CD4-positive, alpha-beta T cell treated with Interferon gamma for 1 hour (primary cell): ENCODE measurements at places on chromosomes 11 and 22.

GRCh38 chr11:117565709-117566108 is 231.3 kb downstream of the DSCAML1 start:
- DNase-seq = no peak

DNA sequence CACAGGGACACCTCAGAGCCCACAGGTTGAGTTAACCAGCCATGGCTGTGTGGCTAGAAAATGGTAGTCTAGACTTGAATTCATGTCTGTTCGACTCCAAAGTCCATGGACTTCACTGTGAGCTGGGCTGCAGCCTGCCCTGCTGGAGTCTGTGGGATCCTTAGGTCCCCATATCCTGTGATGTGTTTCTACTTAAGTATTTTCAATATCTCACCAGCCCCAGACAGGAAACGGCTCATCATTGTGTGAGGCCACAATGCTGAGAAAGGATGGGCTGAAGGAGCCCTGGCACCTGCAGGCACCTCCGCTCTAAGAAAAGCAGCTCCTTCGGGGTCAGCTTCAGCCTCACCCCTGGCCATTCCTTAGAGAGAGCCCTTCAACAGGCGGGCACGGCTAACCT is 93.1 kb downstream of the NAT10 start:
- no peak for DNase-seq

- DNase-seq = no peak
Observed at GRCh38 chr11:131584785-131585592, 214.6 kb downstream of the NTM start.

- DNase-seq = no peak
Observed at GRCh38 chr11:73147771-73148681, 5.9 kb upstream of the FCHSD2 start.

DNA sequence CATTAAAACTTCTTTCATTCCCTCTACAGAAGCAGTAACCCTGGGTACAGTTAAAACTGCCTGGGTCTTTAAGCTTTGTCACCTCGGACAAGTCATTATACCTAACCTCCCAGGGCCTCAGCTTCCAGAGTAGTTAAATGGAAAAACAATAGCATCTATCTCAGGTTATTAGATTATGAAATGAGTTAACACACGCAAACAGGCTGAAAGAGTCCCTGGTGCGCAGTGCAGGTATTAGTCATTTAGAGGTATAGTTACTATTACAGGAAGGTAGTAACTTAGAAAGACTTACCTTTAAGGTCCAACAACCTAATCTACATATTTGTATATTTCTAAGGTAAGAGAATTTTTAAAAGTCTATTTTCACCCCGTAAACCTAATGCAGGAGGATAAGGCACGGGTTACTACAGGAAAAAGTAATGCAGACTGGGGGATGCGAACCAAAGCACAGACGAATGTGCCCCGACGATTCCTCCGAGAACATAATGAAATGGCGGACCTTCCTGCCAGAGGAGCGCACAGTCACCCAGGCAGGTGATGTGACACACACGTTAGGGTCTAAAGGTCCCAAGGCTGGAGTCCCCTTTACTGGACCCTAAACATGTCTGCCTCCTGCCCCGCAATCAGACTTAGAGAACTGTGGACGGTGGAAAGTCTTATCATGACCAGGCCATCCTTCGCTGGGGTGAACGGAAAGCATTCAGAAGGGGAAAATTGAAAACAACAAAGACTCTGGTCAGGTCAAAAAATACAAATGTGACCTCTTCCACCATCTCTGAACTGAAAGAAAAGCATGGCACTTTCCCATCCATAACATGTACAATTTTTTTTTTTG is 1.3 kb downstream of the NAP1L4 start:
- peak; percentile 14 for DNase-seq

DNA sequence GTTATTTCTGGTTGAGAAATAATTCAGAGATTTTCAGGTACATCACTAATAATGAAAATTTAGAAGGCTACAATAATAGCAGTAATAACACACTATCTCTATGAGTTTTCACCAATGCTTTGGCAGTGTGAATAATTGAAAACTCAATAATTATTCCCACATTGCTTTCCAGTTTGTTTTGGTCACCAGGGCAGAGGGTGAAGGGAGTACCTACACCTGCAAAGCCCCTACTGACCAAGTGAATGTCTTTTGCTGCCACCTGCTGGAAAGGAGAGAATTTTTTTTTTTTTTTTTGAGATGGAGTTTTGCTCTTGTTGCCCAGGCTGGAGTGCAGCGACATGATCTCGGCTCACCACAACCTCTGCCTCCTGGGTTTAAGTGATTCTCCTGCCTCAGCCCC is 3.2 kb downstream of the NELL1 start:
- DNase-seq = no peak

- DNase-seq = no peak
Observed at GRCh38 chr11:2310073-2310785, 8.4 kb downstream of the TSPAN32 start.

DNA sequence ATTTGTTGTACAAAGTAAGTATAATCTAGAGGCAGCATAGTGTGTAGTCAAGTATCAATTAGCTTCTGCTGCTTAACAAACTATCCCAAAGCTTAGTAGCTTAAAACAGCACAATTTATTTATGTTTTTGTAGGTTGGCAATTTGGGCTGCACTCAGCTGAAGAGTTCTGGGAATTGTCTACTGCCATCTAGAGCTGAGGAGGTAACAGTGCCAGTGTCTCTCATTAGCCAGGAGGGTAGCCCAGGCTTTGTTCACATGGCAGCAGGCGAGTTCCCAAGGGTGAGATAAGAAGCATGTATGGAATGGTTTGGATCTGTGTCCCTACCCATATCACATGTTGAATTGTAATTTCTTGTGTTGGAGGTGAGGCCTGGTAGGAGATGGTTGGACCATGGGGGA is 45.8 kb upstream of the SLN start:
- no peak for DNase-seq

GRCh38 chr11:119249671-119250010 is 43.5 kb downstream of the CBL start:
- DNase-seq = no peak

GRCh38 chr11:33656768-33657167 is 43.9 kb downstream of the C11orf91 start:
- no peak for DNase-seq

DNA sequence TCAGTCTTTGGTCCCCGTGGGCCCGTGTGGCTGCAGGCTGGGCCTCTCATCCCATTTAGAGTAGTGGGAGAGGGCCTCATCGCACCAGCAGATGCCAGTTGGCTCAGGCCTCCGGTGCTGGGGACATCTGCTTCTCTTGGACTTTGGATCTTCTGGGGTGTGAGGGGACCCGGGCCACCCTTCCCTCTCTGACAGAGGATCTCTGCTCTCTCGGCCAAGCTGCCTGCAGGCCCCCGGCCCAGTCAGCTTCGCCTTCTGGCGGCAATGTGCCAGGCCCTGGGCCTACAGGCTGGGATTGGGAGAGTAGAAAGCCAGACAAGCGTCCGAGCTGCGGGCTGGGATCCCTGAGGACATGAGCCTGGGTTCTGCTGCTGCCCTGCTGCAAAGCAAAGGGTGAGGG is 15.0 kb upstream of the FGF3 start:
- DNase-seq = no peak

DNA sequence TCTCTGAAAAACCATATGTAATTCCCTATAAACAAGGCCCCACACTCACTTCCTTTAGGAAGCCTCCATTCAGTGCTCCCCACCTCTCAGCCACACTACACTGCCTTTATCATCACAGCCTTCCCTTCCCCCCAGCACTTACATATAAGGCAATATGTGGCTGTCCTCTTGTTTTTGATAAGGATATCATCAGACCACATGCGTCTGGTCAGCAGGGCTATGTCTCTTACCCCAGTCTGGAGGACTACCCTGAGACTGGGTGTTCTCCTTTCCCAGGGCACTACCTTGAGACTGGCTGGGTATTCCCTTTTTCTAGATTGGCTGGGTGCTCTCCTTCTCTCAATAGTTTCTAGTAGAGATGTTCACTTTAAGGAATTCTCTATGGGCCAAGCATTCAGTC is 7.8 kb downstream of the KCNE3 start:
- no peak for DNase-seq

- no peak for DNase-seq
Observed at GRCh38 chr11:130947481-130947880, 31.2 kb upstream of the SNX19 start.

DNA sequence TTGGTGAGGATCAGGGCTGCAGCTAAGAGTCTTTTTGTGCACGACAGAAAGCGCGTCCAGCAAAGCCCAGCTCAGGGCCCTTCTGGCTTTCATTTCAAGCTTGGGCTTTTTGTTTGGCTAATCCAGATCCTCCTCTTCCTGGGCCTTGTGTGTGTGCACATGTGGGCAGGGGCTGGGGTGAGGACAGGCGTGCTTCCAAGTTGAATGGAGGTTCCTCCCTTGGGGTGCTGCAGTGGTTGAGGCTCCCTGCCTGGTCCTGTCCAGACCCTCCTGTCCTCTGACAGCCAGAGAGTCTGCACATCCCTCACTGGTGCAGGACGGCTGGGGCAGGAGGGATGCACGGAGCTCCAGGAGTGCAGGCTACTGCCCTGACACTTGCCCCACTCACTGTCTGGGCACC is 62.0 kb upstream of the NECTIN1 start:
- DNase-seq = no peak

GRCh38 chr11:121112498-121113455 is 11.7 kb downstream of the TECTA start:
- DNase-seq = no peak

DNA sequence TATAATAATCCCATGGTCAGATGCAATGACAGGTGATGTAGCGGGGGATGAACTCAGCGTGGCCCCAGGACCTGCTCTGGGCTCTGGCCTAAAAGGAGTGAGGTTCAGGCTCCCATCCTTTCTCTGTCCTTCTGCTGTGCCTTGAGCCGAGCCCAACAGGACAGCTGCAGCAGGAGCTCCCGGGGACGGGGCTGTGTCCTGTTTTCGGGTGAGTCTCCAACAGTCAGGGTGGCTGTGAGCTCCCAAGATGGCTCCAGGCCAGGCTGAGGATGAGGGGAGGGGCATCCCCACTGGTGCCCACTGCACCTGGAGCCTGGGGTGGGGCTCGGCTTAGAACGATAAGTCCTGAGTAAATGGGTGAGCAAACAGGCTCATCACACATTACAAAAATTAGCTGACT is 1385.0 kb downstream of the BRD1 start:
- DNase-seq = no peak

DNA sequence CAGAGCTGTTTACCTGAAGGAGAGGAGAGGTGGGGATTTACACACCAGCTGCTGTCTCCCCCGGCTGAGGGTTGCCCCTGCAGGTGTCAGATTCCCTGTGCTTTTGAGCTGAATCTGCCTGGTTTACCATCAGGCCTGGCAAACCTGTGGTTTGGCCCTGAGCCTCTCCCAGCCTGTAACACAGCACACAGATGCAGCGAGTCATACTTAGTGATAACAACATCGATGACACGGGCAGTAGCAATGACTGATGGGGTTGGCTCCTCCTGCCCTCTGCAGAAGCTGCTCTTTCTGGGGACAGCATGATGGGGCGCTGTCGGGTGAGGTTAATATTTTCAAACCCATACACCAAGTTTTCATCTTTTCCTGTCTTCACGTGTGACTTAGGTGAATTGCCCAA is 380.0 kb upstream of the B3GAT1 start:
- DNase-seq = no peak

DNA sequence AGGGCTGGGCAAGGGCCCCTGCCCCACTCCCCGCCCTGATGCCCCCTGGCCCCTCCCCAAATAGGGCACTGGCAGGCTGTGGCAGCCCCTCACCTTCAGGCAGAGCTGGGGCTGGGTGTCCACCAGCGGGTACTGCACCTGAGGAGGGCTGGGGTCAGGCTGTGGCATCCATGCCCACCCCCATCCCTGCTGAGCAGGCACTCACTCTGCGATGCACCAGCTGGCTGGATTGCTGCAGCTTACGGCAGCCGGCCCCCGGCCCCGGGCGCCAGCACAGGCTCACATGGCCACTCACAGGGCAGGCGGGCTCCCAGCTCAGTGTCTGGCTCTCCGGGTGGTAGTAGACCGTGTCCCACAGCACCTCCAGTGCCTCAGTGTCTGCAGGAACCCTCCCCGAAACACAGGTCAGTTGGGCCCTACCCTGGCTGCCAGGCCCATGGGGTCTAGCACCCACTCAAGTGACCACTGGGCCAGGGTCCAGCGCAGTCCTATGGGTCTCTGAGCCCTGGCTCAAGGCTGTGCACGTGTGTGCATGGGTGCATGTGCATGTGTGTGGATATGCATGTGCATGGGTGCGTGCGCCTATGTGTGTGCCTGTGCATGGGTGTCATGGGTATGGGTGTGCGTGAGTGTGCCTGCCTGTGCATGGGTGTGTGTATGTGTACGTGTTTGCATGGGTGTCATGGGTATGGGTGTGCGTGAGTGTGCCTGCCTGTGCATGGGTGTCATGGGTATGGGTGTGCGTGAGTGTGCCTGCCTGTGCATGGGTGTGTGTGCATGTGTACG is 14.4 kb downstream of the IL17REL start:
- no peak for DNase-seq

DNA sequence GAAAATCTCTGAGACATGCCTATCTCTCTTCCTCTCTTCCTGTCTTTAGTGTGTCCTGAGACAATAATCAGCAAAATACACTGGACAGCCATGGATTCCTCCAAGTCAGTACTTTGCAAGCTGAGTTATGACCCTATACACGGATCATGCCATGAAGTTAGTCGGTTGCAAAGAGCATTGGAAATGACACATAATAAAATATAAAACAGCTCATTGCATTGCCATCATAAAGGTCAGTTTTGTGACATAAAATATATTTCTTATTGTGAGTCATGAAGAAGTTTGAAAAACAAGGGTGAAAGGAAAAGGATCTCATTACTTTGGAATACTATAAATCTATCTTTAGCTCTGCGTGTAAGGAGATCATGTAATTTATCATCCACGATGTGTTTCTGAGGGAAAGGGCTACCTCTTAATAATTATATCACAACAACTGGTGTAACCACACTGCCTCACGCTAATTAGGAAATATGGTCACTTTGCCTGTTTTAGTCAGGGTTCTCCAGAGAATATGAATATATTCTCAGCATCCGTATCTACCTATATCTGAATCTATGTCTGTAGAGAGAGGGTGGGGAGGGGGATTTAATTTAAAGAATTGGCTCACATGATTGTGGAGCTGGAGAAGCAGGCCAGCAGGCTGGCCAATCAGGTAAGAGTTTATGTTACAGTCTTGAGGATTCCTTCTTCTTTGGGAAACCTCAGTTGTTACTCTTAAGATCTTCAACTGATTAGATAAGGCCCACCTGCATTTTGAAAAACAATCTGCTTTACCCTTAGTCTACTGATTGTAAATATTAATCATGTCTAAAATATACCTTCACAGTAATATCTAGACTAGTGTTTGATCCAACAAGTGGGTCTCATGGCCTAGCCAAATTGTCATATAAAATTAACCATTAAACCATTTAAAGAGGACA is 198.8 kb downstream of the FAT3 start:
- DNase-seq = no peak

DNA sequence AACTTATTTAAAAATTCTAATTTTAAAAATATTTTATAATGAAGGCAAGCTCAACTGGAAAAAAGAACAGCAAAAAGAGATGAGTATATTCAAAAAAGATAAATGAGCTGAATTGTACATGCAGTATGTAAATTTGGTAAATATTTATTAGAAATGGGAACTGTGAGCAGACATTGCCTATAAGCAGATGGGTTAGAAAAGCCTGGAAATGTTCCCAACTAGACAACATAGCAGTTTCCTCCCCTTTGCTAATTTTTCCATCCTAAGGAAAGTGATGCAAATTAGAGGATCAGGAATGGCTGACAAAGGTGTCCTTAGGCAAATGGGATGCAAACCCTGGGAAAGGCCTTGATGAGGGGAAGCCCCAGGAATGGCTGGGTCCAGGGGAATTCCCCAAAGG is 37.2 kb downstream of the TP53I11 start:
- DNase-seq = no peak

- DNase-seq = no peak
Observed at GRCh38 chr11:2507945-2508749, 63.3 kb downstream of the KCNQ1 start.
